Activated naive CD8-positive, alpha-beta T cell treated with anti-CD3 and anti-CD28 coated beads, Interleukin-2, amount 50 U/mL, for 24 hours (primary cell): ENCODE measurements at places on chromosomes 13 and 19.

DNA sequence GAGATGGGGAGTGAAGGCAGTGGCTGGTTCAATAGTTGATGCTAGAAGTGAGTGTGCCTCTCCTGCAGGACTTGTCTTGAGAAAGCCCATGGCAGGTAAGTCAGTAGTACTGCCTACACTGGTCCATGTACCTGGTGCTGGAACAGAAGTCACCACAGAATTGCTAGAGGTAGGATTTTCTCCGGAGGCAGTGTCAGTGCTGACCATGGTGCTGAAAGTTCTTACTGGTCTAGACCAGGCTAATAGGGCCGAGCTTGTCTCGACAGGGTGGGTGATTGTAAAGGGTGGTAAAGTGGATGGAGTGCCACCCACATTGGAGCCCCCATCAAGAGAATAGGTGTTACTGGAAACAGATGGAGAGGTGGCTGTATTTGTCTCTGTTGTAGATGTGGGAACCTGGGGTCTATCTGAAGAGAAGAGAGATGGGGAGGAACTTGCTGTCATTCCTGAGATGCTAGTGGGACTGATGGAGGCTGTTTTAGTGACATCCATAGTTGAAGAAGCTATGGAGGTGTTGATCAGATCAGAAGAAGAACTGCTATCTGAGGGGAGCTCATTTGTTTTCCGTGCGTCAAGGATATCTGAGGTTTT, 36.6 kb downstream of the MUC16 start:
- peaks cover 10% of the 10 kb centered on the region for H3K27me3 ChIP-seq
- no peak overlapping the region for H3K4me3 ChIP-seq
- no peak for DNase-seq
- H3K4me1 ChIP-seq: no peaks in the 10 kb centered on the region
- no peak overlapping the region for H3K27ac ChIP-seq
- no peaks in the 10 kb centered on the region for H3K36me3 ChIP-seq

GRCh38 chr19:33488826-33489225, 32.8 kb downstream of the PEPD start:
- no peak overlapping the region for H3K4me3 ChIP-seq
- H3K27me3 ChIP-seq: no peaks in the 10 kb centered on the region
- H3K36me3 ChIP-seq: peaks cover 11% of the 10 kb centered on the region
- no peak overlapping the region for H3K27ac ChIP-seq
- H3K4me1 ChIP-seq: no peaks in the 10 kb centered on the region

- peak overlapping the region; percentile 91 for H3K27ac ChIP-seq
- peaks cover 20% of the 10 kb centered on the region for H3K4me1 ChIP-seq
- H3K4me3 ChIP-seq: peak overlapping the region; percentile 91
- H3K27me3 ChIP-seq: no peaks in the 10 kb centered on the region
- H3K36me3 ChIP-seq: peaks cover 2% of the 10 kb centered on the region
Observed at GRCh38 chr19:13951799-13952153, 533 bp upstream of the DCAF15 start.

GRCh38 chr13:77310579-77311279, 16.2 kb downstream of the MYCBP2 start:
- H3K27ac ChIP-seq: no peak overlapping the region
- no peak for DNase-seq
- H3K4me1 ChIP-seq: peaks cover 90% of the 10 kb centered on the region
- no peak overlapping the region for H3K4me3 ChIP-seq

GRCh38 chr13:24261566-24261965, 47.8 kb upstream of the C1QTNF9 start:
- peak overlapping the region; percentile 9 for H3K4me3 ChIP-seq
- H3K4me1 ChIP-seq: peaks cover 90% of the 10 kb centered on the region
- no peak for DNase-seq
- H3K27ac ChIP-seq: peak overlapping the region; percentile 79
- H3K27me3 ChIP-seq: no peaks in the 10 kb centered on the region

DNA sequence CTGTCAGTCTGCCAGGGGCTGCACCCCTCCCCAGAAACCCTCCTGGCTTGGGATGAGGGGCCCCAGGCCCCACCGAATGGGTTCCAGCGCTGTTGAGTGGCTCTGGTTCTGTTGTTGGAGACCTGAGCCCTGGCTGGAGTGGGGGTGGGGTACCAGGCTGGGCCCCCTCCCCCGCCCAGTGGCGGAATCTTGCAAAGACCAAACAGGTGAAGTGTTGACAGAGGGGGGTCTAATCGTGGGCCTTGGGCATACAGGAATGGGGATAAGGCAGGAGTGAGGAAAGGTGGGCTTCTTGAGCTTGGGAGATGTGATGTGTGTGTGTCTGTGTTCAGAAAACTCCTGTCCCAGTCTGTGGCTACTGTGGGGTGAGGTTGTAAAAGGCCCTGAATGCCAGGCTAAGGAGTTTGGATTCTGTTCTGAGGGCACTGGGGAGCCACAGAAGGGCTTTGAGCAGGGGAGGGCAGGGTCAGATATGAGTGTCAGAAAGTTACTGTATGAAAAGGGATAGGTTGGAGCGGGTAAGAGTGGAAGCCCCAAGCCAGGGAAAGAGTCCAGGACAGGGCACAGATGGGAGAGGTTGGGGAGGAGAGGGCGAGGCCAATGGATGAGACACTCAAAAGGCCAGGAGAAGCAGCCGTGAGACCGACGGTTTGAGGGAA, at the start of gene HIPK4:
Gene HIPK4, minus strand, starts transcription at position 98 of the 659 bp plus-strand sequence. CDS start 279 bp downstream, outside the sequence.
- no peaks in the 10 kb centered on the region for H3K36me3 ChIP-seq
- H3K4me1 ChIP-seq: no peaks in the 10 kb centered on the region
- H3K27ac ChIP-seq: no peak within 1 kb of the TSS
- DNase-seq: no peak
- no peaks in the 10 kb centered on the region for H3K27me3 ChIP-seq

- no peaks in the 10 kb centered on the region for H3K4me1 ChIP-seq
- no peaks in the 10 kb centered on the region for H3K27me3 ChIP-seq
- H3K36me3 ChIP-seq: peaks cover 2% of the 10 kb centered on the region
- no peak overlapping the region for H3K27ac ChIP-seq
- no peak overlapping the region for H3K4me3 ChIP-seq
- DNase-seq: no peak
Observed at GRCh38 chr13:22369840-22370239, 699.0 kb downstream of the FGF9 start.

DNA sequence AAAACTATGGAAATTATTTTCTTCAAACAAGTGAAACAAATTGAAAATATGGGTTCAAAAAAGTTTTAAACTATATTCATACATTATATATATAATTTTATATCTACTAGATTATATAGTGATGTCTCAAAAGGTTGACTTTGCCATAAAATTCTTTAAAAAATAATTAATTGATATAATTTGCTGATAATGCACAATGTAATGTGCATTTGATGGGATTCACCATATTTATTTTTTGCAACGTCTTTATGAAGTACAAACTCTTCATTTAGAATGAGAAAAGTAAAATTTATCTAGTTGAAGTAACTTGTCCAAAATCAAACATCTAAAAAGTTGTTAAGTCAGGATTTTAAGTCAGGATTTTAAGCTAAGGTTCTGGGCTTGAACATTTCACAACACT, 1954.5 kb upstream of the PCDH20 start:
- DNase-seq: no peak
- H3K4me1 ChIP-seq: no peaks in the 10 kb centered on the region
- H3K36me3 ChIP-seq: no peaks in the 10 kb centered on the region
- no peak overlapping the region for H3K4me3 ChIP-seq

DNA sequence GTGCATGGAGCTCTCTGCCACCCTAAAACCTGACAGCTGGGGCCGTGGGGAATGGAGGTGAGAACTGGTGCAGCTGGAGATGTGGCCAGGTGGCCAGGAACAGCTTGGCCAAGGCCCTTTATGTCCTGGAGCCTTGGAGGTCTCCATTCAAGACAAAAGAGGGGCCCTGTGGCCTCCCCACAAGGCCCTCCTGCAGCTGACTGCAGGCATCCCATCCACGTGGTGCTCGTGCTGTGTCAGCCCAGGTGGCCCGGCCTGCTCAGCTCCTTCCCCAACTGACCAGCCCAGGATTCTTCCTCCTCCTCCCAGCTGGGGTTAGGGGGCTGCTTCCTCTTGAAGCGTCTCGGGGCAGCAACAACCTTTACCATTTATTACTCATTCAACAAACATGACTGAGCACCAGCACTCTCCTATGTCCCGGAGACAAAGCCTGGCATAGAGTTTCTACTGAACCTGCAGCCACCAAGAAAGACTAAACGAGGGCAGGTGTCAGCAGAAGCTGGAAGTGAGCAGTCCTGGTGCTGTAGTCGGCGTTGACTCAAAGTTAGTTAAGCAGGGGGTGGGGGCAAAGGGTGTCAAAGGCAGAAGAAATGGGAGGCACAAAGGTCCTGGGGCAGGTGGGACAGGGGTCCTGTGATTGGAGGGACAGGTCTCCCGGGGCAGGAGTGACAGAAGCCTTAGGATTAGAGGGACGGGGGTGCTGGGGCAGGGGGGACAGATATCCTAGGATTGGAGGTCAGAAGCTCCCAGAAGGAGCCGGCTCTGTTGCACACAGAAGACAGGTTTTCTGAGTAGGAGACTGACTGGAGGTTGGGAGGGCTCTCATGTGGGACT, 23.3 kb upstream of the C13orf46 start:
- DNase-seq: no peak
- peaks cover 2% of the 10 kb centered on the region for H3K4me1 ChIP-seq
- H3K4me3 ChIP-seq: no peak overlapping the region
- no peaks in the 10 kb centered on the region for H3K27me3 ChIP-seq
- peaks cover 9% of the 10 kb centered on the region for H3K36me3 ChIP-seq

DNA sequence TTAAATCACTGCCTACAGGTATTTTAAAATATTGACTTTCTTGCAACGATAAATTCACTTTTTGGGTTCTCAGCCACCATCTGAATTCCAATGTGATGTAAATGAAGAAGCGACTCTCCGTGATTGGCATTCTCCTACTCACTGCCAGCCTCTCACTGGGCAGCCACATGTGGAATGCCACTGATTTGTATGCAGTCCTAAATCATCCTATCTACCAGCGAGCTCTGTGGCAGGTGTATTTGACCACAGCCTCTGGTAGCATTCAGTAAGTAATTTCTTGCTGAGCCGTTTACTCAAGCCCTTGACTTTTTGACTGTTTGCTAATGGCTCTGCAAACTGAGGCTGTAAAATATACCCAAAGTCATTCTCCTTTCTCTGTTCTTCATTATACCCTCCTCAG, 559.0 kb upstream of the SLC10A2 start:
- no peak for DNase-seq
- H3K27ac ChIP-seq: no peak overlapping the region
- H3K36me3 ChIP-seq: no peaks in the 10 kb centered on the region
- no peaks in the 10 kb centered on the region for H3K27me3 ChIP-seq
